ENCODE measurements at places on chromosomes 11 and 22.

- no peak for DNase-seq
These were observed 54.3 kb upstream of the MYEOV start for GRCh38 chr11:69239641-69240040.

GRCh38 chr22:31544481-31545480 is 48.4 kb downstream of the SFI1 start:
- no peak for DNase-seq

GRCh38 chr11:279966-280705 is 1.9 kb downstream of the NLRP6 start:
- no peak for DNase-seq

- no peak for DNase-seq
These were observed 622.1 kb downstream of the OPCML start for GRCh38 chr11:132910011-132910760.

DNA sequence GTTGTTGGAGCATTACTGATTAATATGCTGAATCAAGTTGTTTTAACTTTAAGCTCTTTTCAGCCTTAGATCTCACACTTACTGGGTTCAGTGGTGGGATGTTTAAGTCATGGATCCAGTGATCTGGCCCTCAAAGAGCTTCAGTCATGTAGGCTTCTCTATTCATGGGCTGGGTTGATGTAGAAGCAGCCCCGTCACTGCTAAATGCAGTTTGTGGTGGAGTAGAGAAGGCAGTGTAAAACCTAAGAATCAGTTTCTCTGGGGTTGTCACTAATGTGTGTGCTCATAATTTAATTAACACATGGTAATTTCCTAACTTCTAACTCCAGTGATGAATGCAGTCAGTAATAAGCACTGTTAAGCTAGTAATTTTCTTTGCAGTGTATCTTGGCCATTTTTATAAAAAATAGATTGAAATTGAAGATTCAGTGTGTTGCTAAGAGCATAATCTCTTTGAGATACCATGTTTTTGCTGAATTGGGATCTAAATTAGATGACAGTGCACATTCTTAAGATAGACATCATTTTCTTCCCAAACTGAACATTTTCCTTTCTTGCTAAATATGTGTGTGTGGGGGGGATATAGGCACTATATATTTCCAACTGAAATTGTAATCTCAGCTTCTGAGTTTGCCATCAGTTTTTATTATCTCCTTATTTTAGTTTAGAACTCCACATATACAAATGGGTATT is 9.0 kb downstream of the SPCS2 start:
- no peak for DNase-seq

DNA sequence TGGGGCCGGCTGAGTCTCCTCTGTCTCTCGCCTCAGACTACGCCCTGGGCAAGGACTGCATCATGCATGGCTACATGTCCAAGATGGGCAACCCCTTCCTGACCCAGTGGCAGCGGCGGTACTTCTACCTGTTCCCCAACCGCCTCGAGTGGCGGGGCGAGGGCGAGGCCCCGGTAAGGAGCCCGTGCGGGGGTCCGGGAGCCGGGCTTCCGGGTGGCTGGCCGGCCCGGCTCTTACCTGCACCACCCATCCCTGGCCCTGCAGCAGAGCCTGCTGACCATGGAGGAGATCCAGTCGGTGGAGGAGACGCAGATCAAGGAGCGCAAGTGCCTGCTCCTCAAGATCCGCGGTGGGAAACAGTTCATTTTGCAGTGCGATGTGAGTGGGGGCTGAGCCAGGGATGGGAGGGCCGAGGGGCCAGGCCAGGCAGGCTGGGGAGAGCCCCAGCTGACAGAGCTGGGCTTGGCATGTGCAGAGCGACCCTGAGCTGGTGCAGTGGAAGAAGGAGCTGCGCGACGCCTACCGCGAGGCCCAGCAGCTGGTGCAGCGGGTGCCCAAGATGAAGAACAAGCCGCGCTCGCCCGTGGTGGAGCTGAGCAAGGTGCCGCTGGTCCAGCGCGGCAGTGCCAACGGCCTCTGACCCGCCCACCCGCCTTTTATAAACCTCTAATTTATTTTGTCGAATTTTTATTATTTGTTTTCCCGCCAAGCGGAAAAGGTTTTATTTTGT is 4.1 kb upstream of the ANKRD13D start:
- DNase-seq, result no peak

- DNase-seq, result no peak
These were observed 23.0 kb downstream of the ADAMTS8 start for GRCh38 chr11:130405428-130405827.

GRCh38 chr11:36598051-36598450 is at the start of gene RAG2:
TSS of gene RAG2 (minus strand) at chr11:36598236. CDS start at chr11:36594168, 4,068 bp downstream.
- DNase-seq, result no peak

DNA sequence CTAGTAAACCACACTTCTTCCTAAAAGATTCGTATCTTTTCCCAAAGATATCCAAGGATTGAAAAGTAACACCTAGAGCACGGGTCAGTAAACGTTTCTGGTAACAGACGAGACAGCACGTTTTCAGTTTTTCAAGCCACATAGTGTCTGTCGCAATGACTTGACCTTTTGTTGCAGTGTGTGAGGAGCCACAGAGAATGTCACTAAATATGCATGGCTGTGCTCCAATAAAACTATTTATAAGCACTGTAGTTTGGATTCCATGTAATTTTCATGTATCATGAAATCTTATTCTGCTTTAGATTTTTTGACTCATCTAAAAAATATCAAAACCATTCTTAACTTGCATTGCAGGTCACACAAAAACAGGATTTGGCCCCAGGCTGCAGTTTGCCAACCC is 18.3 kb upstream of the MICAL3 start:
- no peak for DNase-seq

DNA sequence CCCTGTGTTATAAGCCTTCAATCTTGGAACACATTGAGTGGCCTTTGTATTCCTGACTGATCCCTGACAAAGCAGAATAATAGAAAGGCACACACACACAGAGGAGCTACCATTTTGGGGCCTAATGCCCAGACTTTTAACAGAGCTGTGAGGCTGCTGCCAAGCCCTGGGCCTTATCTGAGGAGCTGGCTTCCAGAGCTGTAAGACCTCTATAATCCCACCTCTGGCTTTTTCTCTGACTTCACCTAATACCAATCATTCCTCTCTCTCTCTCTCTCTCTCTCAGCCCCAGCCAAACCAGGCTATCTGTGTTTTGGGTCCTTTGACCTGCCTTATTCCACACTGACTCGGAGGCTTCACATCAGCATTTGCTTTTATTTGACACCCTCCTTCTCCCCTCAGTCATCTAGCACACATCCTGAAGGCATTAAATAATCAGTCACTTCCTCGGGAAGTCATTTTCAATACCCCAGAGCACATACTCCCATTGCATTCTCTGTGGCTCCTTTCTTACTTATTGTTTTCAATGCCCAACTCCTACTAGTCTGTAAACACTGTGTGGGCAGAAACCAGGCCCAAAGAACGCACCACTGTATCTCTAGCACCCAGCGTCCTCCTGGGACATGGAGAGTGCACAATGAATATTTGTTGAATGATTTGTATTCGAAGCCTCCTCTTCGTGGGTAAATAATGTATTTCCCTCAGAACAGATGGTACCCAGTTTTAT is 21.2 kb upstream of the TRIM44 start:
- no peak for DNase-seq

GRCh38 chr22:20009582-20010306 is 6.9 kb downstream of the ARVCF start:
- no peak for DNase-seq

DNA sequence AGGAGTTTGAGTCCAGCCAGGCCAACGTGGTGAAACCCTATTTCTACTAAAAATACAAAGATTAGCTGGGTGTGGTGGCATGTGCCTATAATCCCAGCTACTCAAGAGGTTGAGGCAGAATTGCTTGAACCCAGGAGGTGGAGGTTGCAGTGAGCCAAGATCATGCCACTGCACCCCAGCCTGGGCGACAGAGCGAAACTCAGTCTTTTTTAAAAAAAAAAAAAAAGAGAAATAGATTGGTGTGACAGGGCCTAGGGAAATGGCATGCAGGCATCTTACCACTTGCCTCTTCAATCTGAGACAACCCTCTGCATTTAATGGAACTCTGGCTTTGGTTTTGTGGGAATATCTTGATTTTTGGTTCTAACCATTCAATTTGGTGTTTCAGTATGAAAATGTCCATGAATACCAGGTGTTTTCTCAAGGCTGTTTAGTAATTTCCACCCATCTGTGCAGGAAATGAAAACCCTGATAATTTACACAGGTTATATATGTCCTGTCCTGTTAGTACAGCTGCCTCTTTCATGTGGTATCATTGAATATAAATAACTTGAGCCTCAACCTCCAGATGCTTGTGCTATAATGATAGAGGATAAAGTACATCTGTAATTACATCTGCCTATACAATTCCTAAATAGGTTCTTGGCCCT is 8.4 kb downstream of the XBP1 start:
- DNase-seq, result no peak

GRCh38 chr11:47667555-47667954 is 25.2 kb upstream of the MTCH2 start:
- no peak for DNase-seq

DNA sequence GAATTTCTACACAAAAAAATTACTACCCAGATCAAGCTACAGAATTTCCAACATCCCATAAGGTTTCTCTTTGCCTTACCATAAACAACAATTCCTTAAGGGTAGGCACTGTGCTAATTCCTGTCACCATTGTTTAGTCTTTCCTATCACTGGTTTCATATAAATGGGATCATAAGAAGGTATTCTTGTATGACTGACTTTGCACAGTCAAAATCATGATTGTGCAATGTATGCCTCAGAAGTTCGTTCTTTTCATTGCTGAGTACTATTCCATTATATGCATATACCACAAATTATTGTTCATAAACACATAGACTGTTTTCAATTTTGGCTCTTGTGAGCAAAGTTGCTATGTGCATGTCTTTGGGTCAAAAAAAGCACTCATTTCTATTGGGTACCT is 611.6 kb upstream of the CADM1 start:
- no peak for DNase-seq

- DNase-seq, result no peak
These were observed 27.9 kb upstream of the RIC3 start for GRCh38 chr11:8196749-8197148.

DNA sequence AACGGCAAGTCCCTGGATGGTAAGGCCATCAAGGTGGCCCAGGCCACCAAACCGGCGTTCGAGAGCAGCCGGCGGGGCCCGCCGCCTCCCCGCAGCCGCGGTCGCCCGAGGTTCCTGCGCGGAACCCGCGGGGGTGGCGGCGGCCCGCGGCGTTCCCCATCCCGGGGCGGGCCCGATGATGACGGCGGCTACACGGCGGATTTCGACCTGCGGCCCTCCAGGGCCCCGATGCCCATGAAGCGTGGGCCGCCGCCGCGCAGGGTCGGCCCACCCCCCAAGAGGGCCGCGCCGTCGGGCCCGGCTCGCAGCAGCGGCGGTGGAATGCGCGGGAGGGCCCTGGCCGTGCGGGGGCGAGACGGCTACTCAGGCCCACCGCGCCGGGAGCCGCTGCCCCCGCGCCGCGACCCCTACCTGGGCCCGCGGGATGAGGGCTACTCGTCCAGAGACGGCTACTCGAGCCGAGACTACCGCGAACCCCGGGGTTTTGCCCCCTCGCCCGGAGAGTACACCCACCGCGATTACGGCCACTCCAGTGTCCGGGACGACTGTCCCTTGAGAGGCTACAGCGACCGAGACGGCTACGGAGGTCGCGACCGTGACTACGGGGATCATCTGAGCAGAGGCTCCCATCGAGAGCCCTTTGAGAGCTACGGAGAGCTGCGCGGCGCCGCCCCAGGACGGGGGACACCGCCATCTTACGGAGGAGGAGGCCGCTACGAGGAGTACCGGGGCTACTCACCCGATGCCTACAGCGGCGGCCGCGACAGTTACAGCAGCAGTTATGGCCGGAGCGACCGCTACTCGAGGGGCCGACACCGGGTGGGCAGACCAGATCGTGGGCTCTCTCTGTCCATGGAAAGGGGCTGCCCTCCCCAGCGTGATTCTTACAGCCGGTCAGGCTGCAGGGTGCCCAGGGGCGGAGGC is 792 bp downstream of the RBMXL2 start:
- DNase-seq, result no peak

DNA sequence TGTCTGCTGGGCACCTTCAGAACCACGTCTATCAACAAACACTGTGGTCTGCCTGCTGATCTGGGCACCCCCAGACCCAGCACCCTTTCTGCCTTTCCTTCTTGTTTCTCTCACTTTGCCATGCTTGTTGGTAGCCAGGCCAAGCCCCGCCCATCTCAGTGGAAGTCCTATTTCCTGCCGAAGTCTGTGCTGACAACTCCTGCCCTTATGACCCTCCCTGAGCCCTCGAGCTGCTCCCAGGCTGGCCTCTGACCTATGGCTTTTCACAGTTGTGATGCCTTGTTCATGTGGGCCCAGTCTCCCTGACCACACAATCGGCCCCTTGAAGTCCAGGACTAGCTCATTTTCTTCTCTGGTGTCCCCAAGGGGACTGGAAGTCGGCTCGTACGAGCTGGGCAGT is 132.1 kb downstream of the DSCAML1 start:
- DNase-seq, result no peak

DNA sequence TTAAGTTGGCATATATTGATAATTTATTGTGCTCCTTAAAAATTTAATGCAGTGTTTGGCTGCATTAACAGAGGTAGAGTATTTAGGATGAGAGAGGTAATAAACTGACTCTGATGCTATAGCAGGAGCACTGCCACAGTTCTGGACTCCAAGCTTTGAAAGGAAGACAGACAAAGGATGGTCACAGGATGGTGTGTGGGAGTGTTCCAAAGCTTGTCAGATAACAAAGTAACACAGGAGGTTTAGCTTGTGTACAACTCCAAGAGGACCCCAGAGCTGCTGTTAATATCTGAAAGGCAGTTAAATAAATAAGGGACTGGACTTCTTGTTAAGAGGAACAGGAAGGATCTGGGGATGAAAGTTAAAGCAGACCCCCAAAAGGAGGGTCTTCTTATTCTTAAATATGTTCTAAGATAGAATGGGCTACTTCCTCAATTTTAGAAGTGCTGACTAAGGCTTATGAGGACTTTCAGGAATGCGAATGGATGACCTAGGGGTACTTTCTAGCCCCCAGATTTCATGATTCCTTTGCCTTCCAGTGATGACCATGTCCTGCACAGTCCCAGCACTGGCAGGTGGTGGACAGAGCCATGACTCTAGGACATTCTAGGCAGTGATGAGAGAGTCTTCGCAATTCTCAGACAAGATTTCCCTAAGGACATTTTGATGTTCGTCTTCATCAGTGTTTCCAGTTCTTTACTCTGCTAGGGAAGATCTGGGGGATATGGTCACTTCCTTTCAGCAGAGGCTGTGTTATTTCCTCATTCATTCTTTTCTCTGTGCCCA is 149.1 kb upstream of the RASSF10 start:
- no peak for DNase-seq
